T1000 (cell line): ENCODE measurements at places on chromosomes 13 and 19.

GRCh38 chr19:43562698-43563241 lies 12.6 kb downstream of the XRCC1 start:
- peak; percentile 35 for DNase-seq

DNA sequence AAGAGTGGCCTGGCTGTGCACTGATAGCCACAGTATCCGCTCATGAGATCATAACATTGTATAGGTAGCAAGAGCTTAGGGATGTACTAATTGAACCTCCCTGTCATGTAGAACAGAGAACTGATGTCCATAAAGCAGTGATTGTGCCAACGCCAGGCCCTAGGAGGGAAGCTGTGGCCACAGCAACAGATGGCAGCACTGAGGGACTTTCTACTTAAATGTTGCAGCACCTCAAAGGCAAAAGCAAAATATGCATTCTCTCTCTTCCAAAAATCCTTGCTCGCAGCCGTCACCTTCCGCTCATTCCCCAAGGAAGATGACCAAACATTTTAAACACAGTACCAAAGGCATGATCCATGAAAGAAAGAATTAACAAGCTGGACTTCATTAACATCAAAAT lies 32.3 kb downstream of the COL4A1 start:
- no peak for DNase-seq

DNA sequence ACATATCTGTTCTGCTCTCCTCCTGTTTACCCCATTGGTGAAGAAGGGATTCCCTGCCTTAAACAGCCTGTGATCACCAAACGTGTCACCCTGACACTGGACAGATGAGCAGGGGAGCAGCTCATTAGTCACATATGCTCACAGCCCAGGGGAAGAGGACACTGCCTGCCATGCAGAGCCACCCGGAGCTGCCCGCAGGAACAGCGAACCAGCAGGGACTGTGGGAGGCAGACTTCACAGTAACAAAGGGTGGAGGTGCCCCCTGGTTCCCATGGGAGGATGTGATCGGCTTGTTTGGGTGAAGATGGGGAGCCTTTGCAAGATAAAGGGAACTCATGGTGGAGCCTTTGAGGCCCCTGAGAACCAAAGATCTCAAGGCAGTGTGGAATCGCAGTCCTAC lies 88.6 kb upstream of the FARP1 start:
- DNase-seq, result no peak

DNA sequence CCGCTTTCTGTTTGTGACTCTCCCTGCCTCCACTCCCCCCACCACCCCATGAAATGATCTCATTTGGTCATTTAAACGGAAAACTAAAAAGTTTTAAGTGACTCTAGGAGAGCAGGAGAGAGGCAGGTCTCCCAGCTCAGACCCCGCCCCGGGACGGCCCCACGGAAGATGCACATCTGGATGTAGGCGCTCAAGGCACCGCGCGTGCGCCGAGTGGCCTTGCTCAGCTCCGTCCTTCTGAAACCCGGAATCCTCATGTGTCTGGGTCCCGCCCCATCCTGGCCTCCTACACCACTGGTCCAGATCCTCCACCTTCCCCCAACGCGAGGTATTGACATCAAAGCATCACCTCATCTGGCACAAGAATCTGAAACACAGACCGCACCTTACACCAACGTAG lies 15.7 kb upstream of the IGFL1 start:
- DNase-seq, result no peak

- DNase-seq, result no peak
Observed at GRCh38 chr19:10095622-10095947, 6.9 kb downstream of the ANGPTL6 start.

DNA sequence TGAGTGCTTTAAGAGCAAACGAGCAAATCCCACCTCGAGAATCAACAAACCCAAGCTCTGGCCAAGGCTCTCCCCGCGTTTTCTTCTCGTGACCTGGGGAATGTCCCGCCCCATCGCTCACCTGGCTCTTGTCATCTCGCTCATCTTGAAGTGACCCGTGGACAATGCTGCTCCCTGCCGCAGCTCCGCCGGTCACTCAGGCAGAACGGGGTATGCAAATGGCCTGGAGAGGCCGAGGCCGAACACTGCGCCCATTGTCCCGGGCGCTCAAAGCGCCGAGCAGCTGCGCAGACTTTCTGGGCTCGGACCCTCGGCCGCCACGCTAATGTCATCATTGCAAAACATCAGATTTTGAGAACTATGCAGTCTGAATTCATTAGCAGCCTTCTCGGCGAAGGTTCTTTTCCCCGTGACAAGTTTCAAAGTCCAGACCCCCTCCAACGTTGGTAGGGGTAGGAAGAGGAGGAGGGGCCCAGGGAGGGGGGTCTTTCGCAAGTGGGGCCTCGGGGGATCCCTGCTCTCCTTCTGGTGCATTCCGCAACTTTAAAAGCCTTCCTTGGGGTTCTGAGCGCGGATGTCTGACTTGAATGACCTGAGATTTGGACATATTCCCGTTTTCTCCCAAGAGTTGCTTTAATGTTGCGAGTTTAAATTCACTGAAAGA lies 39.7 kb downstream of the SOX1 start:
- no peak for DNase-seq

- no peak for DNase-seq
Observed at GRCh38 chr13:42474954-42475353, 99.0 kb upstream of the TNFSF11 start.

GRCh38 chr13:37353911-37354310 lies 244.7 kb downstream of the POSTN start:
- DNase-seq, result no peak

- DNase-seq, result no peak
Observed at GRCh38 chr13:48582084-48582483, 49.2 kb upstream of the RCBTB2 start.

DNA sequence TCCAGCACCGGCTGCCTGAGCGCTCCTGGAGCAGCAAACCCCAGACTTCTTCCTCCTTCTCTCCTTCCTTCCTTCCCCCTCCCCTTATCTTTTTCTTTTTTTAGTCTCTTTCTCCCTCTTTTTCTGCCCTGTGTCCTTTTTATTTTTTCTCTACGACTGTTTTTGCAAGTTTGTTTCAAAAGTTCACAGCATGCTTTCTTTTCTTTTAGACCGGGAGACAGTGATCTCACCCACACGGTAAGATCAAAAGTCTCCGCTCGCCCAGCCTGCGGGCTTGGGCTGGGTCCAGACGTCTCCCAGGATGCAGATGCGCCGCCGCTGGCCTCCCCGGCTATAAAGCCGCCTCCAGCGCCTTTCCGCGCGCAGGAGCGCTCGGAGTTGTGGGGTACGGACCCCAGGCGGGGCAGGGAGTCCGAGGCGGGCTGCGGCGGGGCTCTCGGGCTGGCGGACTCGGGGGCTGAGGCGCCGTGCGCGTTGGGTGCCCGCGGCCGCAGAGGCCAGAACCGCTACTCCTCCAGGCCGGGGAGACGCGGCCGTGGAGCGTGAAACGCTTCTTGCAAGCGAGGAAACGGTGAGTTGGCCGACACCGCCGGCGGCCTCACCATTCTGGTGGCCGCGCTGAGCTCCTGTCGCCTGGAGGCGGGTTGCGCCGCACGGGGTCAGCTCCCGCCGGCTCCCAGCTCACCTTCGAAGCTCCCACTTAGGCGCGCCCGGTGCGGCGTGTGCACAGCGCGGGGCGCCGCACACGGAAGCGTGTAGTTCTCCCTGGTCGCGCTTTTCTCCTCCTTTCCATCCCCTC lies 2.0 kb upstream of the TSHZ3 start:
- peak; percentile 56 for DNase-seq

DNA sequence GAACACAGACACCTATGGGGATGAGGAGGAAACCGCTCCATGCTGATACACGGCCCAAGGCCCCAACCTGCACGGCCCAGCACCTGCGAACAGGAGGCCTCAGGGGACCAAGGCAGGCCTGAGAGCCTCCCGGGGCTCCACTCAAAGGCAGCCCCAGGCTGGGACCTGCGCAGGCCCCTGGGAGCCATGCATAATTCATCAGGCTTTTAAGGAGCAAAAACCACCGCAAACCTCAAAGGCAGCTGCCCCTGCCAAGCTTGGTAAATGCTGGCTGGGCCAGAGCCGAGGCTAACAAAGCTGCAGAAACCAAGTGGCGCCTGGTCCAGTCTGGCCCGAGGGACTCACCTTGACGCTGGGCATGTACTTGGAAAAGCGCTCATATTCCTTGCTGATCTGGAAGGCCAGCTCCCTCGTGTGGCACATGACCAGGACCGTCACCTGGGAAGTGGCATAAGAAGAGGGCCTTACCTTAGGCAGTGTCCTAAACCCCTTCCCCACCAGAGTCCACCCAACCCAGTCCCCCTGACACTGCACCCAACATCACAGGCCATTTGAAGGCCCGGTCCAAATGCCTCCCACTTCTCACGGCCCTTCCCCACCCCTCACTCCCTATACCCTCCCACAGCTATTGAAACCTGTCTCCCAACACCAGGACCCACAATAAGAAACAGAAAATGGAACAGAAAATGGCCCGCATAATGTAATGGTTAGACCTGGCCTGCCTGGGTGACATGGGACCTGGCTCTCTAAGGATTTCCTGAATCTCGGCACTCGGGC lies 7.8 kb downstream of the DDX39A start:
- no peak for DNase-seq

- no peak for DNase-seq
Observed at GRCh38 chr13:101552286-101552685, 99.8 kb downstream of the ITGBL1 start.

DNA sequence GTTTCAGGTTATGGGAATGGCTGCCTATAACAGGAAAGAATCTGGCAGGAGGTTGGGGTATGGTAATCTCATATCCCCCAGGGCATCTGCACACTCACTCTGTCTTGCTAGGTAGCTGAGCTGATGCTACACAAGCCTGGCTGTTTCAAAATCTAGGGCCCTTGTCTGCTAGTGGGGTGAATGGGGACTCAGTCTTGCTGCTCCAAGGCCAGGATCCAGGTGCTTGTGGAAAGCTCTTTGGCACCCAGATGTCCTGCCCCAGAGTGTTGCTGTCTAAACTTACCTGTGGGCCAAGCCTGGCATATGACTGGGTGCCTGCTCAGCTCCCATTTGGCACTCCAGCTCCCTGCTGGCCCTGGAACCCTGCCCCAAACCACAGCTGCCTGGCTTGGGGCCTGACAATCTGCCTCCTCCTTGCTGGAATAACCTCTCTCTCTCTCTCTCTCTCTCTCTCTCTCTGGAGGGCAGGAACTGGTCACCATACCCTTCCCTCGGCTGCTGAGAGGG lies 158.1 kb upstream of the TSC22D1 start:
- no peak for DNase-seq

DNA sequence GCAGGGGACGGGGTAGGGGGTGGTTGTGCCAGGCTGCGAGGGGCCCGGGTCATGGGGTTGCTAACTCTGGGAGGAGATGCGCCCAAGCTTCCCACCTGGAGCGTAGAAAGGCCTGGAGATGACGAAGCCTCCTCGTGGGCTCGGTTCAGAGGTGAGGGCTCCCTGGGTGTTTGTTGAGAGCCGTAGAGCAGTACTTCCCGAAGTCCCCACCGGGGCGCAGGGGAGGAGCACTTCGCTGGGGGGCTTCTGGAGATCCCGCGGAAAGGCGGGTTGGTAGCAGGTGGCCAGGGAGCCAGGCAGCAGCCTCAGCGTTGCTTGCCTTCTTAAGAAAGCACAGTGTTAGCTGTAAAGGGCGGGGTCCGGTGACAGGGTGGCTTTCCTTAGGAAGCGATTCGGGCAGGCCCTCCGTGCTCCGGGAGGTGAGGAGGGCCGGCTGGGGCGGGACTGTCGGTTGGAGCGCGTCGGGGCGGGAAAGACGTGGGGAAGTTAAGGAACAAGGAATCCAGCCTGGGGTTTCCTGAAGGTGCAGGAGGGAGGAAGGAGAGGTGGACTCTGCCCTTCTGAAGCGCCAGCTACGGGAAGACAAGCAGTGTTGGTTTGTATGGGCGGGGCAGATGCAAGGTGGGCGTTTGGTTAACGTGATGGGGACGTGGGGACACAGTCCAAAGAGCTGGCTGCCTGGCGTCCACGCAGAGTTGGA lies 3.3 kb downstream of the VSTM2B start:
- DNase-seq, result no peak
